Osteoblast (primary cell): ENCODE measurements at places on chromosomes 11 and 22. TPM values are rescaled to one million over a fixed set of nuclear protein-coding genes. Genes with fewer than 3 reads are reported as not detected.

GRCh38 chr22:40385036-40385782 lies 14.8 kb downstream of the SGSM3 start:
- DNase-seq = peak; percentile 58

DNA sequence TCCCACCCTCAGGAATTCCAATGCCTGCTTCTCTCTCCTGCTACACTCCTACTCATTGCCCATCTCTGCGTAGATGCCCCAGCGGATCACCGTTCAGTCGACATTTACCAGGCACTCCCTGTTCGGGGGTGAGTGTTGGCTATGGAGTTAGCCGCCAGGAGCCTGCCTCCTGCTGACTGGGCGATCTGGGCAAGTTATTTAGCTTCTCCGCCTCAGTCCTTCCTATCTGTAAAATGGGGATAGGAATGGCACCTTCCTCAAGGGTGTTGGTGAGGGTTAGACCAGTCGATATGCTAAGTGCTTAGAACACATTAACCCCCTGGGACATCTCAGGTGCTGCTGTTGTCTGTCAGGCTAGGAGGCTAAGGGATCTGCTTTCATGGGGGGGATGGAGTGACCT lies 30.9 kb downstream of the FADD start:
- DNase-seq = no peak

DNA sequence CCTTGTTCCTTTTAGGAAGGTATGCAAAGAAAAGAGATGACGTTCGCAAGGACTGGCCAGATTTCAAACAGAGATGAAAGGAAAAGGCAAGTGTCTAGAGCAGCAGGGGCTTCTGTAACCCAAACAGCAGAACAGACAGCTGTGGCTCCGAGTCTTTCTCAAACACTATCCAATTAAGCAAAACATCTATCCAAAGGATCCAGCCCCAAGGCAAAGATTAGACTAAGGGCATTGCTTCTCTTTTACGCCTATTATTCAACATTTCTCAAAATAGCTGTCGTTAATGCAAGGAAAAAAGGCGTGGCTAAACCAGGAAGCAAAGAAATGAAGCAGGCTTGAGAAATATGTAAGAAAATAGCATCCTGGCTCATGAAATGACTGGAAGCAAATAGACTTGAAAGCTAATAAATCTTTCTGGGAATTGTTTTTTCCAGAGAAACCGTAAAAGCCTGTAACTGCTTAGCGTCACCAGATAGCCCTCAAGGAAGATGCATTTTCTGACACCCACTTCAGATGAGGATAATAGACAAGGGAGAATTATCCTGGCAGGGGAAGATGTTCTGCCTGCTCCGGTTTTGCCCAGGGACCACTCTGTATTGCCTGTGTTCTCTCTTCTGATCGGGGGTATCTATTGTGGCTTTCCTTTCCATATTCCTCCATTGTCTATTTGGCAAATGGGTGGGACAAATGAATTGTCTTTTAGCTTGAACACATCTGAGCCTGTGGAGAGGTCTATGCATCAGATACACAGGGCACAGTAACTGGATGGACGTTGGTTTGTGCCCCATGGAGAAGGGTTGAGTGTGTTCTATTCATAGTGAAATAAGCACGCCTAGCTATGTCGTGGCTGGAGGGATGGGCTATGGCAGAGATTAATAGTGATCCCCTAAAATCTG lies 20.2 kb downstream of the C11orf96 start:
- no peak for DNase-seq

DNA sequence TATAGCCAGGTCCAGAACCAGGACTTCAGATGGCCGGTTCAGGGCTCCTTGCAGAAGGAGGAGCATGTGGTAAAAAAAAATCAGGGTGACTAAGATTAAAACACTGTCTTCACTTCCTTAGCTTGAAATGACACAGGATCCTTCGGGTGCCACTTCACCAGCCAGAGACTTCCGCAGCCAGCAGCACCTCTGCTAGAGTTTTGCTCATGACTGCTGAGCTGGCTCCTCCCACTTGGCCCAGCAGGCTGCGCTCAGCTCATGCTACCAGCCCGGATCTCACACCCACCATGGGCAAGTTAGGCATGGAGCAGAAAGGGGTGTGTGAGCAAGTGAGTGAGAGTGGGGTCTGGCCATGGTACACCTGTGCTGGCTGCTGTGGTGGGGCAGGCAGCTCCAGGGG lies 6.6 kb upstream of the MS4A18 start:
- DNase-seq = no peak

- no peak for DNase-seq
Measured at GRCh38 chr22:35781898-35782297, 64.2 kb downstream of the APOL5 start.

DNA sequence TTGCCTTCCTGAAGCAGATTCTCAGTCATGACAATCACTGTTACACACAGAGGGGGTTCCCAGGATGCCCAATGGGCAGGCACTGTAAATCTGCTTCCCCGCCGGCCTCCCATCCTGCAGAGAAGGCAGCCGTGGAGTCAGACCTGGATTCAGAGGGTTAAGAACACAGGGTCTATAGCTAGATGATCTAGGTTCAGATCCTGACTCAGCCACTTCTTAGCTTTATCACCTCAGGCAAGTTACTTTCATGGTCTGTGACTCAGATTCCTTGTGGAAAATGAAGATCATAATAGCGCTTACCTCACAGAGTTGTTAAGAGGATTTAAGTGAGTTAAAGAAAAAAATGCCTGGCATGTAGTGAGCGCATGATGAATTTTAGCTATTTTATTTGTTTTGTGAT lies 95.9 kb downstream of the TIMP3 start:
- peak; percentile 84 for DNase-seq

DNA sequence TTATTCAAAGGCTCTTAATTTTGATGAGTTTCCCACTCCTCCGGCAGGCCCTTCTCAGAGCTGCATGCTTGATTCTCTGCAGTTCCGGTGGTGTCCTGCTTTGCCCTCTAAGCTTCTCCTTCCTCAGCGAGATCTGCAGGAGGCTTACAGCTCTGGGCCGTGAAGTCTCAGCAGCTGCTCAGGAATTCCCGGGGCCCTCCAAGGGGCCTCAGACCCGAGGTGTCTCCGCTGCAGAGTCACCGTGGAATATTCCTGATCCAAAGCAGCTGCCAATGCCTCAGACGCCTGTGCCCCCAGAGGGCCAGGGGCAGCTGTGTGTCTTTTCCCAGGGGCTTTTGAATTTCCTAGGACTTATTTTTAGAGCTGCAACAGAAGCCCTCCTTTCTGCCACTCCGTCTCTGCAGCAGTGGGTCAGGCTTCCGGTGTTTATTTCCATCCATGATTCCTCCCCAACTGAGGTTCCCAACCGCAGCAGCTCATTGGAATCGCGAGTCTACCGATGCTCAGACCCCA lies 37.2 kb downstream of the RPS6KA4 start:
- DNase-seq = peak; percentile 77

GRCh38 chr11:66882561-66883015 lies 25.7 kb downstream of the LRFN4 start:
- no peak for DNase-seq

GRCh38 chr11:20618083-20618482 lies 18.7 kb downstream of the SLC6A5 start:
- DNase-seq = no peak

DNA sequence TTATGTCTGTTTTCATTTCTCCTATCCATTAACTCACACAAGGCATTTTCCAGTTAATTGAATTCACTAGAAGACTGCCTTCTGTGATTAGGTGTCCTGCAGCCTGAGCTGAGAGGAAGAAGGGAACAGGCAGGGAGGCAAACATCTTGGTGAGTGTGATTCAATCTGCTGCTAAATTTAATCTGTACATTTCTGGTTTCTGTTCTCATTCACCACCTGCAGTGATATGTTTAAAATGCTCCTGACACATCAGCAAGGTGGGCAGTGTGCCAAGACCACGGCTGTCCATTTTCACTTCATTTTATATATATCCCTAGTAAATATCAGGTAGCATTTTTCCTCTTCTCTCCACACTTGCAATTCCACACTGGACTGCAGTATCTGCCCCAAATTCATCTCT lies 416.5 kb downstream of the TMEM135 start:
- DNase-seq = no peak

DNA sequence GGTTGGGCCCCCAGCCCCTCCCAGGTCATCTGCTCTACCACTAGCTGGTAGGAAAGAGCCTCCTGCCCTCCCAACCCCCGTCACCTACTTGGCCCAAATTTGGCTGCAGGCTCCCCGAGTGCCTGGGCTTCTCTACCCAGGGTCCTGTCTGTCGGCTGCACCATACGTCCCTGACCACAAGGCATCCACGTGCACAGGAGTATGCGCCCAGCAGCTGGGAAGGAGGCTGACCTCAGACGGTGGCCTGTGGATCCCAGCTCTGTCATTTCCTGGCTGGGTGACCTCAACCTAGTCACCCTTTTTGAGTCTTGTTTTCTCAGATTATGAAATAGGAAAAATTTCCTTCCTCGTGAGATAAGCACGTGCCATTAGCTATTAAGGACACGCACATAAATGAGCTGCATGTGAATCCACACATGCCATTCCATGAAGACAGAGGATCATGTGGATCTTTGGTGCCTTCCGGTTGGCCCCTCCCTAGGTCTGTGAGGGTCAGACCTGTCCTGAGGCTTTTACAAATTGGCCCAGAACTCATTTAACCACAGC lies 13.7 kb downstream of the CYB561A3 start:
- peak; percentile 89 for DNase-seq

DNA sequence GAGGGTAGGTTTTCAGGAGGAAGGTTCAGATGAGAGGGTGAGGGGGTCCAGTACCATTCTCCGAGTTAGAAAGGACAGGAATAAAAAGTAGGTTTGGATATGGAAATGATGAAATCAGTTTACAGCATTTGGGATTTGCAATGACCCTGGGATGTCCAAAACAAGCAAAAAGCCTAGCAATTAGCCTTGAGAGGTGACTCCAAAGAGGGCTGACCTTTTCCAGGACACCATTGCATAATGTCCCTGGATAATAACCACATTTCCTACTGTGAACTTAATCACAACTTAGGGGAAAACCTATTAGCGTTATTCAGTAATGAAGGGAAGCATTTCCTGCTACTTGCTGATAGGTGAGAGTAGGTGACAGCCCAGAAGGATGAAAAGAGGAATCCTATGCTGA lies 101.4 kb upstream of the ARHGAP42 start:
- DNase-seq = no peak

DNA sequence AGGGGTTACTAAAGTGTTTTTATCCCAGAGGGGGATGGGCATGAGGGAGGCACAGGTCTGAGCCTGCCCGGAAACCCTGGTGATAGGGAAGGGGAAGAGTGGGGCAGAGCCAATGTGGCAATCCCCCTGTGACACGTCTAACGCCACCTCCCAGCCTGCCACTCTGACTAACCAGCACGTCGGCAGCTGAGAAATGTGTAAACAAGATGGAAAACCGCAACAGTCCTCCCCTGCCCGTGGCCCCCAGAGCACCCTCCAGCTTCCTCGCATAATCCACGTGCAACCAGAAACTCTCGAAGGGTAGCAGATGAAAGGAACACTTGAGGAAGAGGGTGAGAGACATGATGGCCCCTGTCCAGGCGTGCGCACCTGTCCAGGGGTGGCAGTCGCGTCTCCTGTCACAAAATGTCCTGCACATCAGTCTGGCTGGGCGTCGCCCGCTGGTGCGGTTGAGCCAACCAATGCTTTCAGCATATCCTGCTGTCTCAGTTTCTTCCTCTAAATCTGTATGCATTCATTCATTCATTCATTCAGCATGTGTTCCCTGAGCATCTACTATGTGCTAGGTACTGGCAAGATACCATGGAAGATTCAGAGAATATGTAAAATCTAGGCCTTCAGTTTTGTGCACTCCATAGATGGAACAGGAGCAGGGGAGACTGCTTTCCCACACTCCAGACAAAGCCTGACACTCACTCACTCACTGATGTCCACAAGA lies 4.5 kb downstream of the TMPRSS4 start:
- DNase-seq = no peak

DNA sequence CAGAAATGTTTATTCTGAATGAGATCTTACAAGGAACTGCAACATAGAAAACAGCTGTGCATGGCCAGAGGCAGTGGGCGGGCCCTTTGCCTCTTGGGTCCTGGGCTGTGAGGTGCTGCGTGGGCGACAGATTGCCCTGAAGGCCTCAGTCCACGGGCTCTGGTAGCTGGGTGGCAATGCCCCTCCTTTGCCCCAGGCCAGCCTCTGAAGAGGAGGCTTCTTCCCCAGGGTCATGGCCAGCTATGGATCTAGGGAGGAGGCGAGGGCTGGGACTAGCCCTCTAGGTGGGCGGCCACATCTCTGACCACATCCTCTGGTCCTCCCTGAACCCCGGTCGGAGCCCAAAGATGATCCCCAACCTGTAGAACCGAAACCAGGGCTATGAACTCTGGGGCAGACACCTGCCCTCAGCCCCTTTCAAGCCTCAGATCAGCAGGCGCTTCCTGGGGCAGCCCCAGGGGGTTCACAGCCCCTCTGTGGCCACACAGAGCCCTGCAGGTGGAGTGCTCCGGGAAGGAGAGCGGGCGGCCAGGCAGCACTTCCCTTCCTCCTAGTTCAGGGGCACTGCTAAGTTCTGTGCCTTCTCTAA lies 6.6 kb upstream of the CDC42BPG start:
- peak; percentile 95 for DNase-seq

- DNase-seq = no peak
Measured at GRCh38 chr11:125073616-125074483, 10.7 kb downstream of the SLC37A2 start.

GRCh38 chr11:33438301-33438700 lies 181.1 kb downstream of the HIPK3 start:
- no peak for DNase-seq

Gene CD6
- total RNA-seq = not detected in 2 replicates

Gene MAPK8IP1
- total RNA-seq = 8.0 and 9.7 TPM in 2 replicates

Gene BDNF
- 6.9 and 8.0 TPM in 2 replicates for total RNA-seq

Gene ZW10
- total RNA-seq = 17.7 and 20.6 TPM in 2 replicates

Gene SYT9
- total RNA-seq = not detected in 2 replicates

Gene RIN1
- total RNA-seq = 27.1 and 31.8 TPM in 2 replicates

Gene TSSK2
- total RNA-seq = not detected in 2 replicates

Gene LDHAL6A
- not detected in 2 replicates for total RNA-seq

Gene CD3E
- total RNA-seq = not detected in 2 replicates
